NCI-H1092 treated with DMSO at 0.1 percent for 48 hours (cell line): ENCODE measurements at places on chromosomes 6 and 20.

- DNase-seq = peak; percentile 17
These were observed 95.1 kb upstream of the OLIG3 start for GRCh38 chr6:137589067-137589848.

DNA sequence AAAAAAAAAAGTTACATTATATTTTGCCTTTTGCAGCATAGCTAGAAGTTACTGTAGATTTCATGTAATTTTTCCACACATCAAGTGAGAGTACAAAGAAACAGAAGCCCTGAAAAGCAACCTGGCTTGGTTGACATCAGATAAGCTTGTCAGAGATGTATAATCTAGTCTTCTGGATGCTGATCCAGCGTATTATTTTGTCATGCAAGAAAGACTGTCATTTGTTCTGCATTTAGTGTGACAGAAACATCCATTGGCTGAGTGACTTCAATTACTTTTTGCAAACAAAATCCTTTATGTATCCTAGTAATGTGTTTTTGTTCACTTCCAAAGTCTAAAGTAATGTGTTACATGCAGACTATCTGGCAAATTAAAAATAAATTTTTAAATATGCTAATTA lies 75.3 kb downstream of the FAM83B start:
- no peak for DNase-seq

GRCh38 chr20:44357020-44357419 lies 1.5 kb downstream of the HNF4A start:
- DNase-seq = no peak

DNA sequence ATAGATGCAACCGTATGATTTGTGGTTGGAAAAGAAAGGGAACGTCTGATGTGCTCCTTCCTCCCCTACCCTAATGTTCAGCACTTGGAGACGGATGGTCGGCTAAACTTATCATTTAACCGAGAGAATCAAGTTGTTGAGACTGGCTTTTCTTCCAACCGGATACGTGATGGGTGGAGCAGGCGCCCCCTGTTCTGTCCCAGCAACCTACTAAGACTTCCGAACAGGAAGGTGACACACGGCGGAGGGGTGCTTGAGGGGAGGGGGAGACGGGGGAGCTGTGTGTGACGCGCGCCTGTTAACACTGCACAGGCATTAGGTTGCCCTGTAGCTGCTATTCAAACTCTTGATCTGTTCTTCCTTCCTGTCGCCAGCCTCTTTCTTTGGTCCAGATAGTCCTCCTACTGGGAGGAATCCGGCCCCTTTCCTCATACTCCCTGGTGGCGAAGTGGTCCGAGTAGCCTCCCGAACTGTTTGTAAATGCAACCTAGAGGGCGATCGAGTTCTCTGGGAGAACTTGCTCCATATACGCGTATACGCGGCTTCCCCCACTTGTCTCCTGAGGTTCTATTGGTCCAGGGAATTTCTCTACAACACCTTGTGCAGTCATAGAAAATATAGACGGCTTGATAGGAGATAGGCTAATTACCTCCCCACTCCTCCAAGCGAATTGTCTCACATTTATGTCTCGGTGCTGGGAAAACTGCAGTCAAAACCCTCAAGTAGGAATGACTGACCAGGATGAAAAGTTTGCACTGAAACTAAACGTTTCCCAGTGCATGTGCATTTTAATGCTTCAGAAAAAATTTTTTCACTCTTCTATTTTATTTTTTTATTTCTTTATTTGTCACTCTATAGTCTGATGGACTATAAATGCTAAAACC lies 126.0 kb upstream of the SLC2A12 start:
- peak; percentile 42 for DNase-seq

- DNase-seq = no peak
These were observed 42.4 kb upstream of the PLCB1 start for GRCh38 chr20:8089668-8090067.

- DNase-seq = no peak
These were observed 70.7 kb upstream of the BEND3 start for GRCh38 chr6:107186047-107186446.

GRCh38 chr6:113584767-113585166 lies 272.4 kb upstream of the MARCKS start:
- no peak for DNase-seq

DNA sequence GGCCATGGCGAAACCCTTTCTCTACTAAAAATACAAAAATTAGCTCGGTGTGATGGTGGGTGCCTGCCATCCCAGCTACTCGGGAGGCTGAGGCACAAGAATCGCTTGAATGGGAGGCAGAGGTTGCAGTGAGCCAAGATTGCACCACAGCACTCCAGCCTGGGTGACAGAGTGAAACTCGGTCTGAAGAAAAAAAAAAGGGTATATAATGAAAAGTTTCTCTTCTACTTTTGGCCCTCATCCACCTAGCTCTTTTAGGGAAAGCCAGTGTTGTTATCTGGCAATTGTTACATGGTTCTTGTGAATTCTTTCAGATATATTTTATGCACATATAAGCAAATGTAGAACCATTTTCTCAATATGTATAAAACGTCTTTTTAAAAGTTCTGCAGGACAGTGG lies 19.0 kb downstream of the KIF3B start:
- no peak for DNase-seq

DNA sequence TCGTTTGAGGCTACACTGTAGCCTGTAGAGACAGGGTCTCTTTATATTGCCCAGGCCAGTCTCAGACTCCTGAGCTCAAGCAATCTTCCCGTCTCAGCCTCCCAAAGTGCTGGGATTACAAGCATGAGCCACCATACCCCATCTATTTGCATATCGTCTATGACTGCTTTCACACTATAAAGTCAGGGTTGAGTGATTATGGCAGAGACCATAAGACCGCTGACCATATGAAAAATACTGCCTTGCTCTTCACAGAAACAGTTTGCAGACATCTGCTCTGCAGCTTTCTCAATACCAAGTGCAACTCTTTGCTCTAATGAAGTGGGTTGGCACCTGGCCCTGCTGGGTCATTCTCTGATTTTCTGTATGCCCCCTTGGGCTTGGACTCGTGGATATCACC lies 79.5 kb upstream of the PAK5 start:
- DNase-seq = no peak

GRCh38 chr6:163099621-163100171 lies 314.8 kb upstream of the QKI start:
- no peak for DNase-seq

GRCh38 chr6:44021589-44022295 lies 105.5 kb downstream of the MRPL14 start:
- no peak for DNase-seq

- DNase-seq = no peak
These were observed 29.7 kb downstream of the SAYSD1 start for GRCh38 chr6:39085129-39085797.

- no peak for DNase-seq
These were observed 724.8 kb downstream of the HACE1 start for GRCh38 chr6:104134876-104135275.

DNA sequence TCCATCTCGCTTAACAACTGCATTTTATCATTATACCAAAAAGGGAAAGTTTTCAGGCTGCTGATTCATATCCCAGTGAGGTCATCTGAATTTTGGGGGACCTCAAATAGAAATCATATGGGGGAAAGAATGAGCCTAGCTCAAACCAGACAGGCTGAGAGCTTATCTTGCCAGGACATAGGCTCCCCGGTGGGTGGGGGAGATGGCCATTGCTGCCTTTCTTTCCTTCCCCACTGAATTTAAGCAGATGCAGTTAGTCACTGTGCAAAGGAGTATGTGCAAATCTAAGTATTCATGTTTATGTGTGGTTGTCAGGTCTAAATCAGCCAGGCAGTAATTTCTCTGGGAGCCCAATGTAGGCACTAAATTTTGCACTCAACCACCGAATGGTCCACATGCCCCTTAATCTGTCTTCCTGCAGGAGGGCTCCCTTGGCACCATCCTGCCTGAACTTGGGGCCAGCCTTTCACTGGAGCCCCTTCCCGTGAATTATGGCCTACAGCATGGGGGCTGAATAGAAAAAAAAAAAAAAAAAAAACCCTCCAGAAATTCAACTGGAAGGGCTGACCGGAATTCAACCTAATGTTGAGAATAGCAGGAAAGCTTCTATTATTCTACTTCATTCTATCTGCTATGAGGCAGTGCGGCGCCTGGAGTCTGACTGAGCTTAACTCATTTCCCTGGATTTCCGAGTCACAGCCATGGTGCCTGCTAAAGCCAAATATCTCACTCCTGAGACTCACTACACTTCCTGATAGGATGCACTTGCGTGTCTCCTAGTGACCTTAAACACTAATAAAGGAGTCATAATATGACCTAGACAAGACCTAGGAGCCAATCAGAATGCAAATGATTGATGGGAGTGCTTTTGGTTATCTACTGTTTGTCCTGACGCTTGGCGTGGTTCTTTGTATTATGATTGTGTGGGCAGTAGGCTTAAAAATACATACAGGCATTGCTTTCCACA lies 161.5 kb upstream of the HEY2 start:
- DNase-seq = no peak

- DNase-seq = no peak
These were observed 36.0 kb downstream of the ATXN1 start for GRCh38 chr6:16725145-16725864.

DNA sequence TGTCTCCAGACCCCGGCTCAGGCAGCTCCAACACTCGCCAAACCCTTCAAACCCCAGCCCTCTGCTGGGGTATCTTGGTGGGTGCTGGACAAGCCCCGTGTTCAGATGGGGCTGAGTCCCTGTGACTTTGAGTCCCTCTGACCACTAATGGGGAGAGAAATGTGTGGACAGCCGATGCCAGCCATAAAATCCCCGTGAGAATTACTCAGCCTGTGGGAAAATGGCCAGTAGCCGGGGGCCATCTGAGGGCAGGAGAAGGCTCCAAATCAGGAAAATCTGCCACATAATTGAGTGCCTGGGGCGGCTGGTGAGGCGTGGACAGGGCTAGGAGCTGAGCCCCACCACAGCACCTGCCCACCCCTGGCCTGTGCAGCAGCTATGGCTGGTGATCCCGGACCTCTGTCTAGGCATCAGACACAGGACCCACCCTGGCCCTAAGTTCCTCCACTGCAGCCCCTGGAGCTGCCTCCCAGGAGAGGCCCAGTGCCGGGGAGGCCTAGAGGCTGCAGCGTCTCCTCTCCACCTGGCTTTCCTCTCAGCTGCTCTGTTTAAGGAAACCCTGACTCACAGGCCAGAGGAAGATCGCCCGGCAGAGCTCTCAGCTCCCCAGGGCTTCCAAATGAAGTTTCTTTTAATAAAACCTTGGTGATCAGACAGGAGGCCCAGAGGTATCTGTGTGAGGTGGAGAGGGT lies 53.7 kb upstream of the SLCO4A1 start:
- no peak for DNase-seq

- DNase-seq = no peak
These were observed 158.9 kb downstream of the MRPL14 start for GRCh38 chr6:43968110-43968965.

DNA sequence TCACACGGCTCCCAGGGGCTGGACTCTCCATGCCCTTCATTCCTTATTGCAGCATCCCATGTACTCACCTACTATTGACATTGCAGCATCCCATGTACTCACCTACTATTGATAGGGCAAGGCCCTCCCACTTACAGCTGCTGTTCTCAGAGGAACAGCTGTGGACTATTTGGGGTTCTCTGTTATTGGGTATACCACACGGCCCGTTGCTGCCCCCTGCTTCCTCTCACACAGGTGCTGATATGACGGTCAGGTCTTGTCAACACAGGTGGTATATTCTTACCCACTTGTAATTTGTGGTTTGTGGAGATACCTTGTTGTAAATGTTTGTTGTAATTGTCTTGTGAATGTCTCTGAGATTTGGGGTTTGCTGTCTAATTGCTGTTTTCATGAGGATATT lies 18.8 kb downstream of the ALDH5A1 start:
- no peak for DNase-seq

DNA sequence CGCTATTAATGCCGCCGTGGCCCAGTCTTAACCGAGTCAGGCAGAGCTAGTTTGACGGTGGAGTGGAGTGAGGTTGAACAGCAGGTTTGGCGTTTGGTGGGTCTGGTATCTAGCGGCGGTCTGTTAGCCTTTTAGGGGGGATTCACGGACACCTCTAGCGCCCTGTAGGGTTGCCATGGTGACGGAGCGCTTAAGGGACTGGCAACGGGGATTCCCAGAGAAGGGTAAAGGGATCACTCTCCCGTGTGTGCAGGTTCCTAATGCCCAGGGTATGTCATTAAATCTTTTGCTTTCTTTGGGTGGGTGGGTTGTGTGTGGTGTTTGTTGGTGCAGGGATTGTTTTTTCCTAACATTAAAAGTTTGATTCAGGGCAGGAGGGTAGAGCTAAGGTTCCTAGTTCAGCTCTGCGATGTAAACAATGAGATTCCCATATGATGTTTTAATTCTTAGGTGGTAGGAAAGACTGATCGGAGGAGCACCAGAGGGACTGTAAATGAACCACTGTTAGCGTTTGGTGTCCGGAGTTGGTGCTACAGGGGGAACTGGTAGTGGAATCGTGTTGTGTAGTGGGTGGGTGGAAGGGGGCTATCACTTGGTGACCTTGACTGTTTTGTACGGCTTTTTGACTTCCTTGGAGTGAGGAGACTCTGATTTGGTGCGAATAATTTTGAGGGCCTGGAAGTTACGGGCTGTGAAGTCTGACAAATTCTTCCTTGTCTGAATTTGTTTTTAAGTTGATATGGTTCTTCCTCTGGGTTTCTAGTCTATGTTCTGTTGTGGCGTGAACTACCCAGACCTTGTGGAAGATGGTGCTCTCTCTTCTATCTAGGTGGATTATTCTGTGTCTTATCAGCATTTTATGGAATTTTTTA lies 5.0 kb downstream of the BRD2 start:
- DNase-seq = peak; percentile 43

- DNase-seq = no peak
These were observed 18.9 kb downstream of the SIRPD start for GRCh38 chr20:1538655-1539054.

GRCh38 chr6:45086360-45087084 lies 241.6 kb upstream of the RUNX2 start:
- no peak for DNase-seq

GRCh38 chr20:15930311-15931305 lies 642.6 kb downstream of the KIF16B start:
- DNase-seq = peak; percentile 44

- DNase-seq = no peak
These were observed 108.3 kb upstream of the PHACTR1 start for GRCh38 chr6:12608016-12608860.

GRCh38 chr6:169161572-169162167 lies 92.0 kb downstream of the THBS2 start:
- no peak for DNase-seq

DNA sequence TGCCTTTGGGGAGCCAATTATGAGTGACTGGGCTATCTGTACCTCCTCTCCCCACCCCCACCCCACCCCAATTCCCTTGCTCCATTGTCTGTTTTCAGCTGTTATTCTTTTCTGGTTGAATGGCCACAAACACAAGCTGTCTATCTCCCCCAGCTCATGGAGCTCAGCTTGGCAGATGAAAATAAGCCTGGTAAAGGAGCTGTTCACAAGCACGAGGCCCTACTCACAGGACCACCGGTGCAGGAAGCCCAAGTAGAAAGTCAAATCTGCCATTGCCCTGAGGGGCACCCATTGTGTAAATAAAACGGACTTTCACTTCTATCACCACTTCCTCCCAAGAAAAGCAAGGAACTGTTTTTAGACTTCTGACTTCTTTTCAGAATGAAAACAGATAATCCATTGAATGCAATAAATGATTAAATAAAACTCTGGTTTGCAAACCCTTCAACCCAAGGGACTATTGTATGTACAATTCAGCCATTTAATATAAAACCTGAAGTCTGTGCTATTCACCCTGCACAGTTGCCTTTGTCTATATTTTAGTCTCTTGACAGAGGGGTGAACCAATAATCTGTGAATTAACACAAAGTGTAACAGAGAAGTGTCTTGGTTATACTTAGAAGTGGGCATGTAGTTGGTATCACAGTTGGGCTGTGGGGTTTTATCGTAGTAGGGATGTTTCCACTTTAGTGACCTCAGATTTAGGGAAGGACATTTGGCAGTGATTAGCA lies 27.7 kb downstream of the RIPOR2 start:
- no peak for DNase-seq
